ENCODE measurements at places on chromosomes 11 and 22.

GRCh38 chr11:35011389-35011788 lies 95.0 kb downstream of the PDHX start:
- no peak for DNase-seq

GRCh38 chr11:76208438-76209374 lies 2.4 kb upstream of the WNT11 start:
- no peak for DNase-seq

GRCh38 chr22:26409719-26410335 lies 19.2 kb upstream of the ASPHD2 start:
- DNase-seq = no peak

- DNase-seq = no peak
These were observed 226.9 kb downstream of the OPCML start for GRCh38 chr11:133305208-133305956.

GRCh38 chr22:43346521-43346929 lies 3.4 kb upstream of the SCUBE1 start:
- no peak for DNase-seq

DNA sequence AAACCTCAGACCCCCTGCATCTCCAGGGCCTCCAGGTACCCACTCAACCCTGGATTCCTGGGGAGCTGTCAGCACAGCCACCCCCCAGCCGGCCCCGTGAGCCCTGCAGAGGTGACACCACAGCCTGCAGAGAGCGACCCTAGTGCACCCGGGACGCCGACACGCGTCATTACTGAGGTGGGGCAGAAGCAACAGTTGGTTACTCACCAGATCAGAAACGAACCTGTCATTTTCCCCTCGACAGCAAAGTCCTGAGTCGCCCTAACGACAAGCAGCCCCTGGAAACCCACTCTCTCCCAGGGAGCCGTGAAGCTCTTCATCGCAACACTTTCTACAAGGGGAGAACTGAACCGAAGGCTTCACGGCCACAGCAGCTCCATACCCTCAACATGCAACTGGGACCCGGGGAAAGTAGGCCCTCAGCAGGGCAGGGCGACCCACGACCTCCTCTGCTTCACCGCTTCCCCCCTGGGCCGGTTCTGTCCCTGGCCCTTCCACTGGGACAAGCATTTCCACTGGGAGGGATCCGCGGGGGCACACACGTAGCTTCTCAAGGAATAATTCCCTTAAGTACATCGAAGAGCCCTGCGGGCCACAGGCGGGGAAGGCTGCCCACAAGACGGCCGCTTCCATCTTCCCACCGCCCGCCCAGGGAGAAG lies 1.6 kb downstream of the BRD1 start:
- DNase-seq = no peak

DNA sequence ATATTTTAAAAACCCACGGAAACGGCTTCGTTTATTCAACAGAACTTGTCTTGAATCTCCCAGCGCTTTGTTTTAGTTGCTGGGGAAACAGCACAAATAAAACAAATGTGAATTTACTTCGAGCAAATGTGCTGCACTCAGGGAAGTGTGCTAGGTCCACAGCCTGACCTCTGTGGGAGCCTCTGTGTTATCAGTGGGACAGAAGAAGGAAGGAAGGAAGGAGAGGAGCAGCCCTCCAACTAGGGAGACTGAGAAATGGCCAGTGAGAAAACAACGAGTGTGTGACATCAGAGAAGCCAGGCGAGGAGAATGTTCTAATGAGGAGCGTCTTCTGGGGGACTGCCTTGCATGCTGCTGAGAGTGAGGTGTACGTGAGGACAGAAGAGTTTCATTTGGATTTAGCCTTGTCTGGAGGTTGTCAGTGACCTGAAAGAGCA lies 42.7 kb downstream of the PPP6R3 start:
- DNase-seq = no peak

GRCh38 chr11:10322401-10322800 lies 17.5 kb downstream of the ADM start:
- DNase-seq = no peak
